ENCODE measurements at places on chromosomes 2 and 18.

DNA sequence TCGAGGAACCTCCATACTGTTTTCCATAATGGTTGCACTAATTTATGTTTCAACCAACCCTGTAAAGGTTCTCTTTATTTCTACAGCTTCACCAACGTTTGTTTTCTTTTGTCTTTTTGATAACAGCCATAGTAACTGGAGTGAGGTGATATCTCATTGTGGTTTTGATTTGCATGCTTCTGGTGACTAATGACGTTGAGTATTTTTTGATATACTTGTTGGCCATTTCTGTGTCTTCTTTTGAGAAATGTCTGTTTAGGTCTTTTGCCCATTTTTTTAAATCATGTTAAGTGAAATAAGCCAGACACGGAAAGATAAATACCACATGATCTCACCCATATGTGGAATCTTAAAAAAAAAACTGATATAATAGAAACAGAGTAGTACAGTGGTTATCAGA lies 74.8 kb upstream of the SMIM21 start:
- no peak for DNase-seq

DNA sequence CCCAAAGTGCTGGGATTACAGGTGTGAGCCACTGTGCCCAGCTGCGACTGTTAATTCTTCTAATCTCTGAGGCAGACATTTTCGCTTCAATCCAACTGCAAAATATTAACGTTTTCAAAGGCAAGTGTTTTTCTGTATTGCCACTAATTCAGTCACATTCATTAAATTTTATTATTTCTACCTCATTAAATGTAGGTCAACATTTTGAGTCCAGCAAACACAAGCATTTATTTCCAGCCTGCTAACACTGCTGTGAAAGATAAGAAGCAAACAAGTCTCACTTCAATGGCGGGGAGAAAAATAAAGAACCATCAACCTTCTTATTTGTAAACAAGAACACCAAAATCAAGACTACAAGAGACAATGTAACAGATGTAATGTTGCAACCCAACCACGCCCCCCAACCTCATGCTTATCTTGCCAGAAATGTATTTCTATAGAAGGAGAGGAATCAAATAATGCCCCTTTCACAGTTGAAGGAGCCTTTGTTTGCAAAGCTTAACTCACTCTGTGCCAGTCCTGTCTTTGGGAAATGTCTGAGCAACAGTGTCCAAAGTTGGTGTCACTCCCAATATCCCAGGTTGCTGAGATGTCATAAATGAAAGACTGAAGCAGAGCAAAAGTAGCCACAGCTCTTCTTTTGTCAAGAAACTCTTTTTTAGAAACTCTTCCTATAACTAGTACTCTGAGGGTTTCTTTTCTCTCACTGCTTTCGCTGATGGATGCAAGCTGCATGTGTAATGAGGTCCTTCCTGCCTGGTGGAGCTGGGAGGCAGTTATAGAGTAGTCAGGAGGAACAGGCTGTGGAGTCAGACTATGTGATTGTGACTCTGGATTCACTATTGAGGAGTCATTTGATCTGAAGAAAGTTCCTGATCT lies 8.6 kb downstream of the DOCK10 start:
- DNase-seq: no peak

GRCh38 chr18:36350251-36350651 lies 52.7 kb downstream of the FHOD3 start:
- DNase-seq: no peak

DNA sequence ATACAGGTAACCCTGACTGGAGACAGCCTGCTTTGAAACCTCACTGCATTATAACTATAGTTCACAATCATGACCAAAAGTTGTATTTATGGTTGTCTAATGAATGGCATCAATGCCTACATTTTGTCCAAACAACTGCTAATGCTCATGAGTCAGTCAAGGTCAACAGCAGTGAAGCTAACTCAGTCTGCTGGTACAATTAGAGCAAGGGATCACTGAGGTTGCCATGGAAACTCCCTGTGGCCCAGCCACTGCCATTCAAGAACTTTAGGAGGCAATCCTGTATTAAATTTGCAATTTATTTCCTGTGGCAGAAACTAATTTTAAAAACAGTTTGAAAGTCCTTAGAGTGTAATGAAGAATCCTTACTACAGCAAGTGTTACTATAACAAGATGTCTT lies 185.1 kb upstream of the SMAD7 start:
- peak; percentile 61 for DNase-seq

- DNase-seq: no peak
Observed at GRCh38 chr2:65528241-65528574, 95.8 kb upstream of the SPRED2 start.

DNA sequence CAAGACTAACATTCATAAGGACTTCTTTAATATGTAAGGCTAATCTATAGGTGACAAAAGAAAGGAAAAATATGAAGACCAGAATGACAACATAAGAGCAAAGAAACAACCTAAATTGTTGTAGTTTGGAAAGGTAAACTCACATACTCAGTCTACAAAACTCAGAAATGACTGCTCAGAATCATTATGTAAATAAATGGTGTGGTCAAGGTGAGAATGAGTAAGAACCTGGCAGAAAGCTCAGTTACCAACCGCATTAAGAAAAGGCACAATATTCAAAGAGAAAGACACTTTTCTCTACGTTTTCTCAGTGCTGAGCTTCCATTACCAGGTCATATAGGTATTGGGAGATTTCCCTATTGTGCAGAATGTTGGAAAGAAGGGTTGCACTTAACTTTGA lies 15.8 kb downstream of the ATF2 start:
- no peak for DNase-seq

DNA sequence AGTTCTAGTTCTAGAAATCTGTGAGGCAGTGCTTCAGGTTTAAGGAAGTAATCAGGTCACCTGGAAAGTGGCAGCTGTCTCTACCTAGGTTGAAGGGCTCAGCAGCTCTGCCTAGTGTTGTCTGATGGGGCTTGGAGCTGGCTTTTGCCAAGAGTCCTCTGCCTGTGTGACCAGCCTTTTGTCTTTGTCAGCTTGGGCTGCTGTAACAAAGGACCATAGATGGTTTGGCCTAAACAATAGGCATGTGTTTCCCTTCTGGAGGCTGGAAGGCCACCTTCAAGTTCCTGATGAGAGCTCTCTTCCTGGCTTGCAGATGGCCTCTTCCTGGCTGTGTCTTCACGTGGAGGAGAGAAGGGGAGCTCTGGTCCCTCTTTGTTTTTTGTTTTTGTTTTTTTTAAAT lies 13.3 kb downstream of the UBE2F start:
- no peak for DNase-seq

- DNase-seq: no peak
Observed at GRCh38 chr2:157036726-157037125, 220.8 kb upstream of the GALNT5 start.

GRCh38 chr2:36449943-36450392 lies 94.4 kb downstream of the CRIM1 start:
- no peak for DNase-seq

DNA sequence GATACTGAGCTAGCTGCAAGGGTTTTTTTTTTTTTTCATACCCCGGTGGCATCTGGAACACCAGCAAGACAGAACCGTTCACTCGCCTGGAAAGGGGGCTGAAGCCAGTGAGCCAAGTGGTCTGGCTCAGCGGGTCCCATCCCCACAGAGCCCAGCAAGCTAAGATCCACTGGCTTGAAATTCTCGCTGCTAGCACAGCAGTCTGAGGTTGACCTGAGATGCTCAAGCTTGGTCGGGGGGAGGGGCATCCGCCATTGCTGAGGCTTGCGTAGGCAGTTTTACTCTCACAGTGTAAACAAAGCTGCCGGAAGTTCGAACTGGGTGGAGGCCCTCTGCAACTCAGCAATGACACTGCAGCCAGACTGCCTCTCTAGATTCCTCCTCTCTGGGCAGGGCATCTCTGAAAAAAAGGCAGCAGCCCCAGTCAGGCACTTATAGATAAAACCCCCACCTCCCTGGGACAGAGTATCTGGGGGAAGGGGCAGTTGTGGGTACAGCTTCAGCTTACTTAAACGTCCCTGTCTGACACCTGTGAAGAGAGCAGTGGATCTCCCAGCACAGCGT lies 5.1 kb upstream of the MIB1 start:
- DNase-seq: no peak

GRCh38 chr2:67309281-67309680 lies 87.9 kb upstream of the ETAA1 start:
- no peak for DNase-seq

DNA sequence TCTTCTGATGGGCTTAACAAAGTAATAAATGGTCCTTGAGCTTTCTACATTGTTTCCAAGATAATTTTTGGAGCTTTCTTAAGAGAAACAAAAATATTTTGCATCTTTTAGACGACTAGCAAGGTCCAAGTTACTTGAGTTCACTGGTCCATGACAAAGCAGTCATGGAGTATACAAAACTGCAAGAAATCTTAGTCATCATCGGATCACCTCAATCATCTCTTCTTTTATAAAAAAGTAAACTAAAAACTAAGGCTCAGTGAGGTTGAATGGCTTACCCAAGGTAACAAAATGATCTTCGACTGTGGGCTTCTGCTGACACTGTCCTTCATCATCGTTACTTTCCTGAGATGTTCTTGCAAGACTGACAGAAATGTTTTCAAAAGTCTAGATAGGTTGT lies 11.9 kb downstream of the FIGN start:
- no peak for DNase-seq

GRCh38 chr2:106959975-106960682 lies 74.2 kb upstream of the ST6GAL2 start:
- no peak for DNase-seq

DNA sequence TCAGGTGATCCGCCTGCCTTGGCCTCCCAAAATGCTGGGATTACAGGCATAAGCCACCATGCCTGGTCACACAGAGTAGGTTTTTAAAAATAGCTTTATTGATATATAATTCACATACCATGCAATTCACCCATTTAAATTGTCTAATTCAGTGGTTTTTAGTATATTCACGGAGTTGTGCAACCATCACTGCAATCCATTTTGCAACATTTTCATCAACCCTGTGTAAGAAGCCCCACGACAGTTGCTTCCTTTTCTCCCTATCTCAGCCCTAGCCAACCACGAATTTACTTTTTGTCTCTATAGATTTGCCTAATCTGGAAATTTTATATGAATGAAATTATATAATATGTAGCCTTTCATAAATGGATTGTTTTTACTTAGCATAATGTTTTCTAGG lies 266.4 kb downstream of the NAPG start:
- no peak for DNase-seq

GRCh38 chr2:160469164-160469563 lies 24.4 kb downstream of the RBMS1 start:
- no peak for DNase-seq

GRCh38 chr2:19554520-19554919 lies 196.1 kb upstream of the OSR1 start:
- no peak for DNase-seq

- DNase-seq: peak; percentile 61
Observed at GRCh38 chr18:47163241-47163640, 12.9 kb downstream of the IER3IP1 start.

DNA sequence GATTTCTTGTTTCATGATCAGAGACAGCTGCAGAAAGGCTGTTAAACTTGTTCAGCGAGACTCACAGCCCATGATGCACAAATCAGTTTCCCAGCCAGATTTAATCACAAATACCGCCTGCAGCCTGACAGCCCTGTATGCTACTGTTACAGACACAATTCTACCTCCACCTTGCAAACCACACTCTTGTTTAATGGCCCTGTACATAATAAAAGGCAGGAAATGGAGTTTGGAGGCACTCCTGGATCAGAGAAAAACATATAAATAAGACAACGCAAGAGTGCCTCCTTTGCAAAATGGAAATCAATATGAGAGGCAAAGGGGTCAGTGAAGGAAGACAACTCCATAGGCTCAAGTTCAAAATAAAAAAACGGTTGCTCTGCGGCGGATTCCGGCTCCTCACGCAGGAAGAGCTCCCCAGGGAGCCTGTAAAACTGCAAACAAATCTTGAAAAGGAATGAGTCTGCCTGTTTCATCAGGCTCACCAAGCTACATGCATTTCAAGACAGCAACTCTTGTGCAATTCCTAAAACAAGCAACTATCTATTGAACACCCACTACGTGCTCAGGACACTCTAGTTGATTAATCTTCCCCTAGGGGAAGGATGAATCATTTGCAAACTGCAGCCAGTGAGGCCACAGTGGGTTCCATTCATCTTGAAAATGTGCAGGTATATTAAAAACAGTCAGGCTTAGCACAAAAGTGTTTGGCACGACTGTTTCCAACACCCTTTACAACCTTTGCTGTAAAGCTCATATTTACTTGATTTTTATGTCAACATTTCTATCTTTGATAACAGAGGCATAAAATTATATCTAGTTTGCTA lies 37.5 kb downstream of the TBC1D8 start:
- peak; percentile 75 for DNase-seq

DNA sequence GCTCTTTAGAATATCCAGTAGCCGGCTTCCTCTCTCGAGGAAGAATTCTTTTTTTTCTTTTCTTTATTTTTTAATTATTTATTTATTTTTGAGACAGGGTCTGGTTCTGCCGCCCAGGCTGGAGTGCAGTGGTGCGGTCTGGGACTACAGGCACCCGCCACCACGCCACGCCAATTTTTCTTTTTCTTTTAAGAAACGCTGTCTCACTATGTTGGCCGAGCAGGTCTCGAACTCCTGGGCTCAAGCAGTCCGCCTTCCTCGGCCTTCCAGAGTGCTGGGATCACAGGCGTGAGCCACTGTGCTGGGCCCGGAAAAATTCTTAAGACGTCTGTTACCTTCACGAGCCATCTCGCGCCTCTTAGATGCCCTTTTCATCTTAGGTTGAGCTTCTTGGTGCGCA lies 931 bp upstream of the TMEM131 start:
- no peak for DNase-seq

- DNase-seq: no peak
Observed at GRCh38 chr2:168075446-168075845, 171.9 kb downstream of the STK39 start.

DNA sequence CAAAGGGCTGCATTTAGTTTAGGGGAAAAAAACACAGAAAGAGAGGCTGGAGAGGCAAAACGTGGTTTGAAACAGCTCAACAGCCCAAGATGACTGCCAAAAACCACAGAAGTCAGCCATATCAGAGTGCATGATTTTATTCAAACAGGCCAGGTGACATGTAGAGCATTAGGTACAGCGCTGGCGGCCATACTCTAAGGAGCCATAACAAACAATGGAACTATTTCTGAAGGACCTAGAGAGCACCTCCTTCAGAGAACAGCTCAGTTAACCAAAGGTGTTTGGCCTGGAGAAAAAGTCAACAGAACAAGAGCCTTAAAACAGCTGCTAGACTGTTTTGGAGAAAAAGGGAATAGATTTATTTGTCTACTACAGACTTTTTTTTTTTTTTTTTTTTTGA lies 2.6 kb downstream of the THADA start:
- no peak for DNase-seq

GRCh38 chr18:74078257-74078656 lies 69.4 kb downstream of the FBXO15 start:
- DNase-seq: no peak

- no peak for DNase-seq
Observed at GRCh38 chr18:3655254-3656050, 205.5 kb downstream of the TGIF1 start.

GRCh38 chr2:106105151-106105922 lies 88.8 kb downstream of the UXS1 start:
- DNase-seq: no peak

GRCh38 chr2:122780251-122780650 lies 1024.8 kb downstream of the TSN start:
- no peak for DNase-seq
